Stimulated activated naive CD8-positive, alpha-beta T cell treated with anti-CD3 and anti-CD28 coated beads, Interleukin-15, Interleukin-2, amounts not matched to agents 100 U/mL and 50 U/mL, for 24 hours (primary cell): ENCODE measurements at places on chromosomes 12 and 14.

GRCh38 chr14:95097385-95097784 lies 59.9 kb downstream of the DICER1 start:
- no peak for DNase-seq

GRCh38 chr12:108194585-108194984 lies 65.5 kb downstream of the WSCD2 start:
- no peak for DNase-seq

GRCh38 chr14:37118673-37119366 lies 53.6 kb downstream of the SLC25A21 start:
- no peak for DNase-seq

- DNase-seq: no peak
Measured at GRCh38 chr12:1282670-1283315, 291.8 kb downstream of the ERC1 start.

DNA sequence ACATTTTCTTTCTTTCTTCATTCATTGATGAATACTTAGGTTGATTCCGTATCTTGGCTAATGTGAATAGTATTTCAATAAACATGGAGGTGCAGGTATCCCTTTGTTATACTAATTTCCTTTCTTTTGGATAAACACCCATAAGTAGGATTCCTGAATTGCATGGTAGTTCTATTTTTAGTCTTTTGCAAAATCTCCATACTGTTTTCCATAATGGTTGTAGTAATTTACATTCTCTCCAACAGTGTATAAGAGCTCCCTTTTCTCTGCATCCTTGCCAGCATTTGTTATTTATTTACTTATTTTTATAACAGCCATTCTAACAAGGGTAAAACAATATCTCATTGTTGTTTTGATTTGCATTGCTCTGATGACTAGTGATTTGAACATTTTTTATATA lies 36.6 kb downstream of the PIK3C2G start:
- DNase-seq: no peak

DNA sequence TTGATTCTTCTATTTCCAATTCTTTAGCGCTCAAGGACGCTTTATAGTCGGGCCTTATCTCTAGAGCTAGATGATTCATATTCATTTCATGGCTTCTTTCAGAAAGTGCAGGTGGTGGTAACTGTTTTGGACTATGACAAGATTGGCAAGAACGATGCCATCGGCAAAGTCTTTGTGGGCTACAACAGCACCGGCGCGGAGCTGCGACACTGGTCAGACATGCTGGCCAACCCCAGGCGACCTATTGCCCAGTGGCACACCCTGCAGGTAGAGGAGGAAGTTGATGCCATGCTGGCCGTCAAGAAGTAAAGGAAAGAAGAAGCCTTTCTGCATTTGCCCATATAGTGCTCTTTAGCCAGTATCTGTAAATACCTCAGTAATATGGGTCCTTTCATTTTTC lies 241.9 kb downstream of the PAWR start:
- no peak for DNase-seq

GRCh38 chr12:130013771-130014484 lies 110.1 kb upstream of the TMEM132D start:
- peak; percentile 52 for DNase-seq

DNA sequence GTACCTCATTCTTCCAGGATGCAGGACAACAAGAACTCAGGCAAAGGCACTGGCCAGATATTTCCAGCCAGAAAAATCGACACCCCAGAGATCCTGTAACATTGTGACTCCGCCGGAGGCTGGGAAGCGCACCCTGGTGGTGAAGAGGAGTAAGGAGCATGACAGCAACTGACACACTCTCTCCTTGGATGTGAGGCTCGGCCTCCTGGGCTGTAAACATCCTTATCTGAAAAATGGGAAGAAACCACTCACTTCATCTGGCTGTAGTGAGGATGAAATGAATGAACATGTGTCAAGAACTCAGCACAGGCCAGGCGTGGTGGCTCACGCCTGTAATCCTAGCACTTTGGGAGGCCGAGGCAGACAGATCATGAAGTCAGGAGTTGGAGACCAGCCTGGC lies 27.5 kb downstream of the TCHP start:
- peak; percentile 45 for DNase-seq

DNA sequence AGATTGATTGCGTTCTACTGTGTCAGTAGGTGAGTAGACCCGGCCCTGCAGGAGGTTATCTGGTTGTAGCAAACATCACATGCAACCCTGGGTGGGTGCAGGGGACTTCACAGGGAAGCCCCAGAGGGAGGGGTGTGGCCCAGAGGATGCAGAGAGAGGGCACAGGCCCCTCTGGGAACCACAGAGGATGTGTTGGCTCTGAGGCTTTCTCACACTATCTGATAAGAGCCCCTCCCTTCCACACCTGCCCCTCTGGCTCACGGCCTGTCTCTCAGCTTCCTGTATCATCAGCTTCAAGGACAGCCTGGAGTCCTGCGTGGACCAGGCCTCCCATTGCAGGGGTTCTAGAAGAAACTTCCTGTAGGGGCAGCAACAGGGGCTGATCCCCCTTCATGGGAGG lies 101.9 kb downstream of the RIN3 start:
- DNase-seq: peak; percentile 71

- DNase-seq: no peak
Measured at GRCh38 chr14:95935228-95935822, 58.7 kb downstream of the TUNAR start.

- no peak for DNase-seq
Measured at GRCh38 chr12:63070709-63071108, 80.3 kb downstream of the AVPR1A start.

DNA sequence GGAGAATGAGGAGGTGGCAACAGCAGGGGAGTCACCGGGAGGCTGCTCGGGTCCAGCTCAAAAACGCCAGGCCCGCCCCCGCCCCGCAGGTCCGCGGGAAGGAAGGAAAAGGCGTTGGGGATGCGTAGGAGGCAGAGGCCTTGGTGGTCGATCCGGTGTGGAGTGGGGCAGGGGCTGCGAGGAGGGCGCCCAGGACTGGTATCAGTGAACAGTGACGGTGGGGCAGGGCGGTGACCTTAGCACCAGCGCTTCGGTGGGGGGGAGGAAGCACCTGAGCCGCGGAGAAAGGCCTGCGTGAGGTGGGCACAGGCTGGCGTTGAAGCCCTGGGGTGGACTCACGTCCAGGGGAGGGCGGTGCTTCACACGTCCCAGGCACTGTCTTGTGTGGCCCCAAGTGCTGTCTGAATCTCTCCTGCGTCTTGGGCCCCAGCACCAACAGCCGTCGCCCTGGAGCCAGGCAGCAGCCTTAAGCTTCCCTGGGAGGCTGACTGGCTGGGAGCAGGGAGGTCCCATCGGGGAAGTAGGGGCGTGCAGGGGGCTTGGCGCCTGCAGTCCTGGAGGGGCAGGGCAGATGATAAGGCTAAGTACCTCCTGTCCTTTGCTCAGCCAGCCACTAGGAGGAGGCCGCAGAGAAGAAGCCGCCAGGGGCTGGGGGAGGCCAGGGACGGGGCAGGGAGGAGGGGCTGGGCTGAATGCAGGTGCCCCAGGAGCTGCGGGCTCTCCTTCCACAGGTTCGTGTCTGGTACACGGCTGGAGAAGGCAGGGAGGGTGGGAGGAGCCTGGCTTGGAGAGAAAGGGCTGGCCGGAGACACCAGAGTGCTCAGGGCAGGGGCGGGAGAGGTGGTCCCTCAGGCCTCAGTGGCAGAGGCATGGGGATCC lies 26.5 kb downstream of the ZBTB42 start:
- DNase-seq: peak; percentile 56

- DNase-seq: no peak
Measured at GRCh38 chr14:100615736-100616695, 28.8 kb upstream of the BEGAIN start.

GRCh38 chr14:36006623-36007022 lies 169.9 kb downstream of the PTCSC3 start:
- no peak for DNase-seq

GRCh38 chr14:92389598-92390158 lies 66.7 kb downstream of the SLC24A4 start:
- DNase-seq: no peak

DNA sequence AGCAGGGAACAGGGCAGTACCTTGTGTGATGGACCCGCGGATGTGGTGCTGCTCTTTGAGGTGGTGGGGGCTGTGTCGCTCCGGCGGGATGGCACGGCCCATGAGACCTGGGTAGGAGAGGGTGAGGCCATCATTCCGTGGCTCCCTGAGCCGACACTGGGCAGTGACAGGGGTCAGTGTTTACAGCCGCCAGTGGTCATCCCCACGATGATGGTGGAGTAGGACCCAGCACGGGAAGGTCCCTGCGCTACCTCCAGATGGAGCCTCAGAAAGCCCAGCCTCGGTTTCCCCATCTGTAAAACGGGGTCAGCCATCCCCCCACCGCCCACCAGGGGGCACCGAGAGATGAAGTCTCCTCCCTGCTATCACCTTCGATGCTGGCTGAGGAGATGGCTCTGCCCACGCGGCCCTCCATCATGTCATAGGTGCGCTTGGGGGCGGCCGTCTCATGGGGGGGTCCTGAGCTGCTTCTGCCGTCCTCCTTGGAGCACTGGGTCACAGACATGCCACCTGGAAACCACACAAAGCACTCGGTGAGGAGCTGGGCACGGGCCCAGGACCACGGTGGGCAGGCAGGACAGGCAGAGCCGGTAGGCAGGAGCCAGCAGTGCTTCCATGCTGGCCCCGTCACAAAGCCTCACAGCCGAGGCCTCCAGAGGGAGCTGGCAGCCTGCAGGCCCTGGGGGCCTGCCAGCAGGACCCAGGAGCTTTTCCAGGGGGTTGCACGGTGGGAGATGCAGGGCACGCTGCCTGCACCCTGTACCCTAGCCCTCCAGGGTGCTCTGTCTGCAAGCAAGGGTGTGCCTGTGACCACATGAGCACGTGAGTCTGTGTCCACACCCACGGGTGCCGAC lies 53.1 kb downstream of the RFLNA start:
- DNase-seq: peak; percentile 41

GRCh38 chr14:64711039-64711438 lies 6.8 kb downstream of the PLEKHG3 start:
- no peak for DNase-seq

- peak; percentile 53 for DNase-seq
Measured at GRCh38 chr14:68782091-68782981, 10.5 kb downstream of the ZFP36L1 start.

DNA sequence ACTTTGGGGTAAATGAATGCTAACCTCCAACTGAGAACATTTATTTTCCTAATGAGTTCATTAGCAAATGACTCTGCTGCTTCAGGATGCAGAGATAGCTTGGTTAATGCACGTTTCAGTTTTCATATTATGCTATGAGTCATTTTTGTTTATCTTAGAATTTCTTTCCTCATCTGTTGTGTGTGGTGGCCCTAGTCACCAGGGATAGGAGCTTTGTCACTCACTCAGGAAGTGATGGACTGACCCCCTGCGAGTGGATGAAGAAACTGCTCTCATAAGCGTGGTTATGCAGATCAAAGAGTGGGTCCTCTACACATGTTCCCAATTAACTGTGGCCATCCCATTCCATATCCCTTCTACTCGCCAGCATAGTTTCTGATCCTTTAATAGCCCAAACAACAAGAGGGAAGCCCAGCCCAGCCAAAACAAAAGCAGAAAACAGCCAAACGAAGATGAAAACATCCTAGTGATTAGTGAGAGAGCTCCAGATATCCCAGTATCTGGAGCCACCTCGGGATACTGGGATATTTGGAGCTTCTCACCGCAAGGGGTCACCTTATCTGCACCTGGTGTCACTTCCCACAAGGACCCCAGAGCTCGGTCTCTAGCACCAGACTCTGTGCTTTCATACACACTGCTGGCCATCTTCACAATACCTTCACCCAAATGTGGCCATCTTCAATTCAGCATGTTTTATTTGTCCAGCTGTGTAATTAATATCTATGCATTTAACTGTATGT lies 8.6 kb downstream of the TC2N start:
- no peak for DNase-seq

GRCh38 chr12:29717540-29718100 lies 66.1 kb downstream of the TMTC1 start:
- DNase-seq: no peak

DNA sequence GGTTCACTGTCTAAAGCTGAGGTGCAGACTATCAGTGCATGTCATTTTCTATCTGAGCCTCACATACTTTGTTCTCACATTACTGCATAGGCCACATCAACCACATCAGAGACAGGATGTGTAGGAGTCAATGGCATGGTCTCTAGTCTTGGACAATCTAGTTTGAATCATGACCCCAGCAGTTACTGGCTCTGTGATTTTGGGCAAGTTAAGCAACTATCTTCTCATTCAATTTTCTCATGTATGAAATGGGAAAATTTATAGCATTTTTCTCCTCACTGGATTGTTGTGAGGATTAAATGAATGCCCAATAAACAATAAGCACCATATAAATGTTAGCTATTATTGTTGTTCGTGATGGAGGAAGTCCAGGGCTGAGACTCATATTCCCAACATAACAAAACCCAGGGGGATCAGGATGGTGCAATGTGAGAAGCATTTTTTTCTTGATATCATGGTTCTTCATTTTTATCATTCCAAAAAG lies 432.6 kb downstream of the LRIG3 start:
- no peak for DNase-seq

DNA sequence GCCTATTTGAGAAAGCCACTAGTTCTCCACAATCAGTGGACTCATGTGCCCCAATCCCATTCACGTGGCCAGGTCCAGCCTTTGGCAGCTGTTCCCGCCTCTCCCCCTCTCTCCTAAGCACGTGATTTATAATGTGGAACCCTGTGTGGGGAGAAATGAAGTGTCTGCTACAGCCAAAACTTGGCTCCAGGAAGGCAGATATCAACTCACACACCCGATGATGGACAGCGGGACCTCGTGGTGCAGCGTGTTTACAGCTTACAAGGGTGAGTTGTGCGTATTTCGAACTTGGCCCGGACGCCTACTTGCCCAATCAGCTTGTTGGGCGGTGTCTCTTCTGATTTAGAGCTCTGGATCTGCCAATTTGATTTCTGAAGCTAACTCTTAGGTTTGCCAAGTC lies 38.1 kb upstream of the FAM181A start:
- DNase-seq: no peak

DNA sequence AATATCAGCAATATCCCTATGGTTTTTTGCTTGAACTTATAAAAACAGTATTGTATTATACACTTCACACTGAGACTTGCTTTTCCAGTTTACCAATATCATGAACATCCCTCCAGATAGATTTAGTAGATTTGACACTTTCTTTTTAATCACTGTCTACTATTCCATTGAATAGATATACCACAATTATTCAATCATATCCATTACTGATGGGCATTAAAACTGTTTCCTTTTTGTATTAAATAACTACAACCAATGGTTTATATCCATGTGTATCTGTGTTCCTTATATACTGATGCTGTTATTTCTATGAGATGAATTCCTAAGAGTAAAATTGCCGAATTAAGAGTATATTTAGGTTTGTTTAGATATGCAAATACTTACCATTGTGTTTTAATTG lies 13.0 kb upstream of the DHRS7 start:
- DNase-seq: no peak
